HT1080 (cell line): ENCODE measurements at places on chromosomes 7 and 10.

DNA sequence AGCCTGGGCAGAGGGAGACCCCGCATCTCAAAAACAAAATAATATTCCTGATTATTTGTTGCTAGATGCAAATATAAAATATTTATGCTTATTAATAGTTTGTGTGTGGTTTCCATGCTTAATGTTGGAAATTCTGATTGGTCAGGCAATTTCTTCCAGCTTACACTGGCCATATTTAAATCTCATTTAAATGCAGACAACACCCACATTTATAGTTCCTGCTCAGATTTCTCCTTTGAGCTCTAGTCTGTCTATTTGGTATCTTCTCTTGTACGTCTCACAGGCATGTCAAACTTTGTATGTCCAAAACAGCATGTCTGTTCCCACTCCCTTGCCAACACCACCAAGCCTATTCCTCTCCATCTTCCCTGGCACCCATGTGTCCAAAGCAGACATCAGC lies 52.5 kb downstream of the FKBP9 start:
- no peak for DNase-seq

- no peak for DNase-seq
Observed at GRCh38 chr7:150405584-150406311, 26.6 kb downstream of the ZNF775 start.

DNA sequence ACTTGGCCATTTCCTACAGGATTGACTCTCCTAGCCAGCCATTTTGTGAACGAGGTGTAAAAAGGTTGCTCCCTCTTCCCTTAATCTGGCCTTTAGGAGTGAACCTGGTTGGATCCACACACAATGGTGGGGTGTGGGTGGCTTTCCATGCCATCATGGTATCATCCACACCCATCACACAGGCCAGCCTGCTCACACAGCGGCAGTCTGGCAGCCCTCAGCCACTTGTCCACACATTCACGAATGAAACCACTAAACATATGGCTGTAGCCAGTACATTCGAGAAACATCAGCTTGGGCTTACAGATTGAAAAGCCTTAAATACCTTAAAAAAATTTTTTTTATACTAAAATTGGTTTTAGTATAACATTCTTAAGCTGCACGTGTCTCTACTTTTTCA lies 31.9 kb downstream of the NEUROD6 start:
- DNase-seq: no peak

DNA sequence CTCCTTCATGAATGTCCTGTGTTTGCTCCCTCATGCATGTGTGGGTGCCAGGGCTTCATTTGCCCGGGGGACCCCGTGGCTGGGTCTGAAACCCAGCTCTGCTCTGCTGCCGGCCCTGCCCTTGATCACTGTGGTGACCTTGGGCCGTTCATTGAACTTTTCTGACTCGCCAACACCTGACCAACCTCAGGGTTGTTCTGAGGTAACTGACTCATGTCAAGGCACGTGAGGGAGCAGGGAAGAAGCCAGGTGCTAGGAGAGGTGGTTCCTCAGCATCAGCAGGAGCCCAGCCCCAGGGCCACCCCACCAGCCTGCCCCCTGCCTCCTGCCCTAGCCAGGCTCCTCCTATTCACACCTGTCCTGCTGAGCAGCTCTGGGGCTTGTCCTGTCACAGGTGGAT lies 47.9 kb downstream of the TBATA start:
- no peak for DNase-seq

DNA sequence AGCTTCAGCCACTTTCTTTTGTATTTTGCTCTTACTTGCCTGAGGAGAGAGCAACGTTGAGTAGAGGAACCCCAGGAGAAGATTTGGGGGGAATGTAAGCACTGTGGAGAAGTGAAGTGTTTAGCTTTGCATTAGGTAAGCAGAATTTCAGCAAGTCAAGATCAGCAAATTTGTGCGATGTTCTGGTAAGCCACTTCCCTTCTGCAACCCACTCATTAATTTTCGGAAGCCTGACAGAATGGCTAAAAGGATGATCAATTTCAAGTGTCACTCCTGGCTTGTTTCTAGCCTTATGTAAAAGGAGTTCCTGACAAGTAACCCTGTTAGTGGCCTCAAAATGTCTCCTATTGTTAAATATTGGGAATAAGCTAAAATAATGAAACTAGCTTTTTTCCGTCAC lies 48.5 kb upstream of the NXPH1 start:
- DNase-seq: no peak

DNA sequence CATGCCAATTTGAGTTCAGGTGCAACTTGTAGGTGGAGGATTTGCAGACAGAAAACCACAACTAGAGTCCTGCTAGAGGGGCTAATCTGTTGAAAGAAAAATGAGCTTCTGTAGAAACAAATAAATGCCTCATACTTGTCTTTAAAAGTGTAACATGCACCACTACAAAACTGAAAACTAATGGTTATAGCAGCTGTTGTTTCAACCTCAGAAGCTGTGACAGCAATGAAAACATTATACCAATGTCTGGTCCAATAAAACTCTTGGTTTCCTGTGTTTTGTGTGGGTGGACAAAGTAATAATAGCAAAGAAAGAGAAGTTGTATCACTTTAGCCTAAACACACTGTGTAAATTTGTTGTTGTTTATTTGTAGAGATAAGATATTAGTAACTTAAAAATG lies 3.4 kb upstream of the PPP1R9A start:
- DNase-seq: no peak

- peak; percentile 33 for DNase-seq
Observed at GRCh38 chr7:130996833-130997231, 262.8 kb upstream of the KLF14 start.

GRCh38 chr7:12713625-12714378 lies 26.4 kb downstream of the ARL4A start:
- DNase-seq: no peak

DNA sequence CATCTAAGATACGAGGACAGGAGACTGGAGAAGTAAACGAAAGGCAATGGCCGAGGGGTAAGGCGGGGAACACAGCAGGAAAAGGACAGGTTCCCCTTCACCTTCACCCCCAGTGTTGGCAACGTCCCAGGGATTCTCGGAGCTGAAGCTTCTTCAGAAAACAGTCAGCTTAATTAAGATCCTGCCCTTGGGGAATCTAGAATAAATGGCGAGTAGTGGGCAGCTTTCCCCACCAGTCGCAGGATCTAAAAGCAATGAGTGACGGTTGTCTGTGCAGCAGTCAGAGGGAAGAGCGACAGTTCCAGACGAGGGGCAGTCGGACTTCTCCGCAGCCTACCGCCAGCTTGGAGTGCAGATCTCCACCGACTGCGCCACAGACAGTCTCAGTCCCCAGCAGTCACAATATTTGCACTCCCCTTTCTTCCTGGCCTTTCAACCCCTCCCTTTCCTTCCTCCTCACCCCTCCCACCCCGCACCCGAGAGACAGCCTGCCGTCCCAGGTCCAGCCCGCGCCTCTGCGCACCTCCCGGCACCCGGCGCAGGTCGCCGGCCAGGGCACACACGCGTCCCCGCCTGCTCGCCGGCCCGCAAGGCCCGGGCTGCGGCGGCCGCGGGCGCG lies 10.9 kb upstream of the SP8 start:
- DNase-seq: peak; percentile 18

- no peak for DNase-seq
Observed at GRCh38 chr7:65962033-65962432, 20.0 kb downstream of the GUSB start.

DNA sequence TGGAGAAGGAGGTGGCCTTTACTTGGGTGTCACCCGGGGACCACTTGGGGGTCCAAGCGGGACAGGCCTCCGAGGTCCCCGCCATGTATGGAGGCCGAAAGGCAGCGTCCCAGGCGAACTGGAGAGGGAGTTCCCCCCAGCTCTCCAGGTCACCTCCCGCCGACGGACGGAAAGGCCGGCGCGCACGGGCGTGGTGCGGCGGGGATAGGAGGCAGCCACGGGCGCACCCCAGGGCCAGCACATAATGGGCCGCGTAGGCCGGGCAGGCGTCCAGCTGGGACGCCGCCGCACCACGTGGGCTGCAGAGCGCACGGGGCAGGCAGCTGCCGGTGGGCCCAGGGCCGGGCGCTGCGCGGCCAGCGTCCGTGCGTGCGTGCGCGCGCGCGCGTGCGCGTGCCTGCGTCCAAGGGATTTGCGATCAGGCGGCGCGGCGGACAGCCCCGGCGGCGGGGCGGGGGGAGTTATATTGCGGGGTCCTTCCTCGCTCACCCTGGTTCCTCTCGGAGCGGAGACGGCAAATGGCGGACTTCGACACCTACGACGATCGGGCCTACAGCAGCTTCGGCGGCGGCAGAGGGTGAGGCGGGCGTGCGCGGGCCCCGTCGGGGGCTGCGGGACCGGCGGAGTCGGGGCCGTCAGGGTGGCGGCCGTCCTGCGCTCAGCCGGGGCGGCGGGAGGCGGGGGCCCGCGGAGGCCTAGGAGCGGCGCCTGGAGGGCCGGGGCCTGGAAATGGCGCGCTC lies at the start of gene EIF4H:
Gene EIF4H, plus strand, starts transcription at position 491 of the 740 bp plus-strand sequence. Its CDS starts 28 bp downstream, at position 519.
- DNase-seq: peak; percentile 92

GRCh38 chr7:134515569-134516468 lies 11.5 kb upstream of the AKR1B10 start:
- DNase-seq: peak; percentile 92

DNA sequence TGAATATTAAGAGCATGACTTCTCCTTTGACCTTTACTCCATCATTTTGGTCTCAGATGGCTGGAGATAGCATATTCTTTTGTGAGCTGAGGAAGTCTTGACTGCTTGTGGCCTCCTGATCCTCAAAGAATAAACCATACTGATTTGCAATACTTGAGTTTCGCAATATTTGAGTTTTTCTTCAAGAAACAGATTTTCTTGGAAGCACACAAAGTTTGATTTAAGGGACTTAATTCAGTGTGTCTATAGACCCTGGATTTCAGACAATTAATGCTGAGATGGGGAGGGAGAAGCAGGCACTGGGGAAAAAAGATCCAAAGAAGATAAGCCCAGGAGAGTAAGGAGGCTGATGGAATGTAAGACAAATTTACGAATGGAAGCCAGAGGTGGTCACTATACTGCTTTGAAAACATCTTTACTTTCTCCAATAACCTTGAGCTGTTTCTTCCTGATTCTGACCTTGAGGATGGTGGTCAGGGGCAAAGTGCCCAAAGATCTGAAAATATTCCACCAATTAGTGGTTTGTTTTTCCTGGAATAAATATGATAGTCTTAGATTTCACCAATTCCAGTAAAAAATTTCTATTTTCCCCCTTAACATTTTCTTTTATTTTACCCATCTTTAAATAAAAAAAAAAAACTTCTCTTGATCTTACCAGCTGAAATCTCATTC lies 7.5 kb downstream of the EPDR1 start:
- DNase-seq: no peak

GRCh38 chr10:22615819-22616499 lies 98.4 kb downstream of the PIP4K2A start:
- peak; percentile 75 for DNase-seq

DNA sequence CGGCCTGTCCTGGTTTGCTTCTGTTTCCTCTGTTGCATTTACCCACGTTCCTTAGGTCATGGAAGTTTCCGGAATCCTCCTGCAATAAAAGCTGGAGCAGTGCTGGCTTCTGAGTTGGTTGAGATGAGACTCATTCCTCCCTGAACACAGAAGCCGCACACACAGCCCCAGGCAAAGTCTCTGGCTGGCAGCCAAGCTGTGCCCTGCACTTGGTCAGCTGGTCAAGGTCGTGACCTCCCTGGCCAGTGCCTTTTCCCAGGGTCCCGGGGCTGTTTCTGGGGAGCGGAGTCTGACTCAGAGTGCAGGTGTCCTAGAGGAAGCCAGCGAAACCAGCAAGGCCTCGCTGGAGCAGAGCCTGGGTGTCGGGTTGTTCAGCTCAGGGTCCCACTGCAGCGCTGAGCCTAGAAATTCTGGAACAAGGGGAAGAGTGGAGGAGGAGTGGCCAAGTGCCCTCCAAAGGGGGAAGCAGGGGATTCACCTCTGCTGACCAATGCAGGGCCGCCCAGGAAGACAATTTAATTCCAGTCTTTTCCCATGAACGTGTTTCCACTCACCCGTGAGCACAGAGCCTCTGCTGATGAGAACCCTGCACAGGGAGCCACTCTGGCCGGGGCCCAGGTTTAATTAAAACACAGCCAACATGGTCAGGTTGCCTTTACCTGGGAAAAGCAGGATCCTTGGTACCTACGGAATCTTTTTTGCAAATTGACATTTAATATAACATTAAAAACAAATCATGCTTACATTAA lies 245.5 kb upstream of the PPP2R2D start:
- DNase-seq: peak; percentile 34

GRCh38 chr7:55970561-55970960 lies 6.2 kb downstream of the NIPSNAP2 start:
- no peak for DNase-seq

DNA sequence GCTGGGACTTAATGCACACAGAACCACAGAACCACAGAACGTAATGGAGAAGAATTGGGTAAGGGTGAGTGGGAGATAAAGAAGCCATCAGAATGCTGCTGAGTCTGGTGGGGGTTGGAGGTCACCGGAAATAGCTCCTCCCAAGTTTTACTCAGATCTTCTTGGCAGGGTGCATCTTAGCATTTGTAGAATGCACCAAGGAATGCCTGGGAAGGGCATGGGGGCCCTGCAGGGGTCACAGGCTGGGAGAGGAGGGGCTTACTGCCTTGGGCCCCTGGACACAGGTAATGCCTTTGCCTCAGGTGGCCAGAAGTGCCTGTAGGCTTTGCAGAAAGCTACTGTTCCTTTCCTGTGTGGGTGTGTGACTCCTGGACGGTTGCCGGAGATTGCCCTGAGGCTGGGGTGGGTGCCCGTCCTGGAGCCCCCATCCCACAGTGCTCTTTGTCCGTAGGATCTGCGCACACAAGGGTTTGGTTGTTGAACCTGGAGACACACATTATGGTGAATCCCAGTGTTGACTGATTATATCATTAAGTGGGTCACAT lies 55.1 kb downstream of the MGMT start:
- DNase-seq: no peak

- no peak for DNase-seq
Observed at GRCh38 chr7:8841171-8841570, 407.8 kb downstream of the NXPH1 start.

DNA sequence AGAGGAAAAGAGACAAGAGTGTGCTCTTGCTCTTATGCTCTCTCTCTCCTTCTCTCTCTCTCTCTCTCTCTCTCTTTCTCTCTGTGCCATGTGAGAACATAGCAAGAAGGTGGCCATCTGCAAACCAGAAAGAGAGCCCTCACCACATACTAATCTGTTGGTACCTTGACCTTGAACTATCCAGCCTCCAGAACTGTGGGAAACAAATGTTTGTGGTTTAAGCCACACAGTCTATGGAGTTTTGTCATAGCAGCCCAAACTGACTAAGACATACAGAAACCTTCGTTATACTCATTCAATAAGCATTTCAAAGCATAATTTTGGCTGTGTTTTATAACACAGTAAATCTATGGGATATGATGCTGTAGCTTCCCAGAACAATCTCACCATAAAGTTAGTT lies 56.4 kb upstream of the PLPP4 start:
- peak; percentile 69 for DNase-seq

DNA sequence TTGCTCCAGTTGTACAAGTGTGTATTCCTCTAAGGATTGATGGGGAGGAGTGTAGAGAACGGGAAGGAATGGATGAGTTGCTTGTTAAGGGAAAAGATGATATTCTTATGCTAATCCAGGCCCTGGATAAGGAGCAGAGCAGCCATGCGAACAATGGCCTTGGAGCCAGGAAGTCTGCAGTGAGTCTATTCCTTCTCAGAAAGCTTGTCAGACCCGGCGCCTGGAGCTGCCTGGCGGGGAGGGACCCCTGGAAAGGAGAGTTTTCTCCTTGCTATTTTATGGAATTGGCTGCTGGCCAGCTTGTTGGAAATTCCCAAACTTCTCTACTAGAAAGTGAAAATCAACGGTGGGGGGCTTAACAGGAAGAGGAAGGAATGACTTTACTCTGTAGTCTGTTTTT lies 89.1 kb downstream of the MMRN2 start:
- peak; percentile 29 for DNase-seq

GRCh38 chr7:128236924-128237586 lies 4.0 kb upstream of the LEP start:
- peak; percentile 97 for DNase-seq
